Uterine smooth muscle cell (primary cell): ENCODE measurements at places on chromosomes 11 and 22. TPM values are rescaled to one million over a fixed set of nuclear protein-coding genes. Genes with fewer than 3 reads are reported as not detected.

The E2F8 gene
- total RNA-seq, result 0.25 and 2.0 TPM in 2 replicates

The KDELR3 gene
- 78.1 and 98.8 TPM in 2 replicates for total RNA-seq

The OR2AG1 gene
- total RNA-seq, result not detected in 2 replicates

The SNX32 gene
- 0.44 and 0.75 TPM in 2 replicates for total RNA-seq

The PKNOX2 gene
- total RNA-seq, result 0.22 and 0.37 TPM in 2 replicates

The KRTAP5-8 gene
- total RNA-seq, result not detected in 2 replicates

The FOLR2 gene
- total RNA-seq, result not detected in 2 replicates

The GUCY1A2 gene
- total RNA-seq, result 0.66 and 1.7 TPM in 2 replicates

The OR51G2 gene
- not detected in 2 replicates for total RNA-seq

The OR2AT4 gene
- not detected in 2 replicates for total RNA-seq

The RAPSN gene
- not detected in 2 replicates for total RNA-seq

The SLC22A6 gene
- not detected in 2 replicates for total RNA-seq

The DAGLA gene
- total RNA-seq, result 3.5 and 3.8 TPM in 2 replicates

The OR8G5 gene
- total RNA-seq, result not detected in 2 replicates

The SCN4B gene
- not detected in 2 replicates for total RNA-seq

The API5 gene
- 82.4 and 127 TPM in 2 replicates for total RNA-seq

The FANCF gene
- total RNA-seq, result 12.3 and 15.4 TPM in 2 replicates

The KCNJ1 gene
- total RNA-seq, result under 0.01 TPM in 1 of 2 replicates, not detected in the other

The PDE2A gene
- 0.50 and 0.77 TPM in 2 replicates for total RNA-seq

The KCNK7 gene
- total RNA-seq, result 0.11 TPM in 1 of 2 replicates, not detected in the other

The IFITM1 gene
- total RNA-seq, result 12.1 and 23.9 TPM in 2 replicates

The HIPK3 gene
- total RNA-seq, result 66.7 and 102 TPM in 2 replicates

The PLAAT5 gene
- total RNA-seq, result not detected in 2 replicates

The OR52N4 gene
- not detected in 2 replicates for total RNA-seq

The EMID1 gene
- not detected in 2 replicates for total RNA-seq

The BTG4 gene
- total RNA-seq, result not detected in 2 replicates

The TENM4 gene
- total RNA-seq, result 39.2 and 51.9 TPM in 2 replicates

The TRIM49 gene
- not detected in 2 replicates for total RNA-seq

The RAB39A gene
- total RNA-seq, result not detected in 2 replicates

The GRAMD1B gene
- 3.5 and 5.5 TPM in 2 replicates for total RNA-seq

The CRYBA4 gene
- total RNA-seq, result not detected in 2 replicates

The ALDH3B2 gene
- not detected in 2 replicates for total RNA-seq

The DBX1 gene
- total RNA-seq, result not detected in 2 replicates

The KCNQ1OT1 gene
- total RNA-seq, result 2.8 and 3.6 TPM in 2 replicates

The PPFIBP2 gene
- total RNA-seq, result 8.1 and 16.9 TPM in 2 replicates

The SMCO4 gene
- total RNA-seq, result 8.7 and 13.9 TPM in 2 replicates

The KCNJ5 gene
- under 0.01 TPM in 1 of 2 replicates, not detected in the other for total RNA-seq

The LIN7C gene
- 66.4 and 70.2 TPM in 2 replicates for total RNA-seq

The ARHGAP20 gene
- total RNA-seq, result 3.6 and 4.5 TPM in 2 replicates
